ENCODE measurements at places on chromosomes 5 and 9. TPM values are rescaled to one million over a fixed set of nuclear protein-coding genes. Genes with fewer than 3 reads are reported as not detected.

DNA sequence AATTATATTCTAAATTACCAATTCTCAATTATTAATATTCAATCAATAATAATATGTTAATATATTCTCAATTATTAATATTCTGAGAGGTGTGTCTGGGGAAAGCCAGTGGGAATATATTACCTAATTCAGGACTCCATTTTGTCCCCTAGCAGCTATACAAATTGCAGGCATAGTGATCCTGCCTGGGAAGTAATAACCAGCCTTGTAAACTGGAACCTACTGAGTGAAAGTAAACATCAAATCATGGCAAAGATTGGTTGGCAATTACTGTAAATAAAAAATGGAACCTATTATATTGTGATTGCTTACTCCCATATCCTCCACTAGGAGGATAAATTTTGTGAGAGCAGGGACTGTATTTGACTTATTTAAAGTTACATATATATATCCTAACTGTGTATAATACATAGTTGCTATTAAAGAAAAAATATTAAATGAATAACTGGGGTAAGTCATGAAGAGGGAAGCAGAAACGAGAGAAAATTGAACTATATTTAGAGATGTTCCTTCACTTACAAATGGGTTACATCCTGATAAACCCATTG lies 150.5 kb upstream of the ELL2 start:
- no peak for DNase-seq

Gene SETX
- 20.1 TPM for total RNA-seq

Gene PGM5
- total RNA-seq: 0.67 TPM

- no peak for DNase-seq
Measured at GRCh38 chr9:71678999-71679398, 89.3 kb downstream of the CEMIP2 start.

- peak; percentile 91 for DNase-seq
Measured at GRCh38 chr5:82312373-82312856, 34.3 kb upstream of the RPS23 start.

Gene DPM2
- total RNA-seq: 45.7 TPM

- DNase-seq: no peak
Measured at GRCh38 chr5:168227973-168228615, 63.4 kb upstream of the WWC1 start.

- peak; percentile 53 for DNase-seq
Measured at GRCh38 chr5:127092690-127093089, 19.4 kb upstream of the C5orf63 start.

DNA sequence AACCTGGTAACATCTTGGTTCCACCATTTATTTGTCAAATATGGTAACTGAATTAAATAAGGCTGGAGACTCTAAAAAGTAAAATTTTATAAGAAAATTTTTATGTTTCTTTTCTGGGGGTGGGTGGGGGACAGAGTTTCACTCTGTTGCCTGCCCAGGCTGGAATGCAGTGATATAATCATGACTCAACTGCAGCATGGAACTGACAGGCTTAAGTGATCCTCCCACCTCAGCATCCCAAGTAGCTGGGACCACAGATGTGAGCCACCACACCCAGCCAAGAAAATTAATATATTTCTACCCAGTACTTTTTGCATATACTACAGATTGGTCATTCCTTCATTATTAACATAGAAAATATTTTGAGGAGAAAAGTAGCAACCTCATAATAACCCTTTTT lies 216.9 kb downstream of the DEPDC1B start:
- no peak for DNase-seq

GRCh38 chr5:140324041-140324600 lies 21.2 kb upstream of the PFDN1 start:
- peak; percentile 84 for DNase-seq

- DNase-seq: no peak
Measured at GRCh38 chr9:120689860-120690259, 24.4 kb downstream of the MEGF9 start.

GRCh38 chr9:76873056-76873792 lies 32.7 kb downstream of the PRUNE2 start:
- peak; percentile 86 for DNase-seq

DNA sequence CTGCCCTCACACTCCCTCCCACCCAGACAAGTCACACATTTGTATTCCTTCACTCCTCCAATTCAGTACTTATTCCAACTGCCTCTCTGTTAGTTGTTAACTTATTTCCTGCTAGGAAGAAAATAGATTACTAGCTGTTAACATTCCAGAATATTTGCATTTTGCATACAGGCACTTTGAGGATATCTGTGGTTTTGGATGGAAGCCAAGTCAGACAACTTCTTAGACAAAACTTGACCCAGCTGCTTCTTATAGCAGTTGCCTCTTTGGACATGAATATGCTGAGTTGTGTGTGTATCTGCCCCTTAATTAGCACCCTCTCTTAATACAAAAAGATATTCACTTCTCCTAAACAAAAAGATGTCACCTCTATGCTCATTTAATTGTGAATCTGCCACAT lies 1280.6 kb upstream of the ACO1 start:
- no peak for DNase-seq

DNA sequence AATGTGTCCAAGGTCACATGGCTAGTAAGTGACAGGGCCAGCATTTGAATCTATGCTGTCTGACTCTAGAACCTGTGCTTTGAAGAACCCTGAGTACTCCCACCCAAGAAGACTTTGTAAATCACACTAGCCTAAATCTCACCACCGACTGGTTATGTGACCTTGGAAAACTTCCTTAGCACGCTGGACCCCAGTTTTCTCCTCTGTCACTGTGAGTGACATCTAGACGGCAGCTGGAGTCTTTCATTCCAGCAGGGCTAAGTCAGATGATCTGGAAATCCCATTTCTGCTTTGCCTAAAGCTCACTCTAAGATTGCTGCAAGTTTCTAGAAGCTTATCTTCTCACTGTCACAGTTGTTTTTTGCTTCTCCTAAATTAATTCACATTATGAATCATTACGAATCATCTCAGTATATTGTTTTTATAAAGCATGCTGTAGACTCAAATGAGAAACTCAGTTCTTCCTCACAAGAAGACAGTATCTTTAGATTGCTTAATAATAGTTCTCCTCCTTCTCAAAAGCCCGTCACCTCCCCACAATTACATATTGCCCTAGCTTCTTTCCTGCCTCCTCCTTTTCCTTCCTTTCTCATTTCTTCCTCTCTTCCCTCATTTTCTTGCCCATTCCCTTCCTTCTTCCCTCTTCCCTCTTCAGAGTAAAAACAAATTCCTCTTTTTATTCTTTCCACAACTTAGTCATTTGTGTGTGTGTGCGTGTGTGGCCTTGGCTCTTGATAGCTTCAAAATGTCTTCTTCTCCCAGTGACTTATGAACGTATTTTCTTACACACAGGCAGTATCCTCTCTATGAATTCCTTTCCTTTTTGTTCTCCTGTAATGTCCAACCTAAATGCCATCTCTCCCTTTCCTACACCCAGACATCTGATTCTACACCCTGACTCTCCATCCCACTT lies 16.8 kb downstream of the ALDOB start:
- DNase-seq: no peak

DNA sequence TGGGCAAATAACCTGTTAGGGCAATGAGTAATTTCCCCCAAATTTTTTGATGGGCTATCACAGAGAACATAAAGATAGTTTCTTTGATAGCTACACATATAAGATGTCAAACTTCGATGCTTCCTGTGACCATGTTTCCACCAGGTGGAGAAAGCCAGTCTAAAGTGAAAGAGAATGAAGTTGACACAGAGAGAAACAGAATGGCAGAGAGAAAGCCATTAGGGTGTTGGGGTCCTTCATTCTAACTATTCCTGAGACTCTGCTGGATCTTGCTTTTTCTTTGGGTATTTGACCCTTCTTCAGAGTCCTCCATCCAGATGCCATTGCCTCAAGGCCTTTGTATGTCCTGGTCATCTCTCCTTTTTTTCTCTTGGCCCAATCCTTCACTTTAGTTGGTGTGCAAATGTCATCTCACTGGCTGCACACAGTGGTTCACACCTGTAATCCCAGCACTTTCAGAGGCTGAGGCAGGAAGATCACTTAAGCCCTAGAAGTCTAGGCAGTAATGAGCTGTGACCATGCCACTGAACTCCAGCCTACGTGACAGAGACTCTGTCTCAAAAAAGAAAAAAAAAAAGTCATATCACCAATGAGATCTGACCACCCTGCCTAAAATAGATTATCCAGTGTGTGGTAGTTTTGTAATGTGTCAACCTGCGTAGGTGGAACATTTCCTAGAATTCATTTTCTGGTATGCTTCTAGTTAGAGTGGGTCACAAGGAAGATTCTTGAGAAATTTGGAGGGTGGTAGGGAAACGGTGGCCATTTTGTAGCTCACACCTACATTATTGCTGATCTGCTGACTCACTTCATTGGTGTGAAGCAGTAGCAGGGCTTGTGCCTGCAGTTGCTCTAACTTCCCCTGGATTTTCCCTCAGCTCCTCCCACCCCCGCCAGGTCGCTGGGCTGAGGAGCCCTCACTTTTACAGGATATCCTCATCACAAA lies 20.8 kb upstream of the KIF2A start:
- DNase-seq: no peak

DNA sequence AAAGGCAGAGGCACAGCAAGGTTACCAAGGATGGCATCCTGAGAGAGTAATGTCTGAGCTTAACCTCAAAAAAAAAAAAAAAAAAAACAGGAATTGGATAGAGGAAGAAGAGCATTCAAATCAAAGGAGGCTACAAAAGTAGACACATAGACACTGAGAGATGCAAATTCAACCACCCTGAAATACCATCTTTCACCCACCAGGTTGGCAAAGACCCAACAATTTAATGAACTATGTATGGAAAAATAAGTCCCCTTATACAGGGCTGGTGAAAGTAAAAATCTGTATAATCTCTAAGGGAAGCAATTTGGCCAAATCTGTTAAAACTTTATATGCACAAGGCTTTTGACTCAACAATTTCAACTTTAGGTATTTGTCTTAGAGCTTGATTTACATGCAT lies 4.9 kb downstream of the NADK2 start:
- no peak for DNase-seq

- DNase-seq: no peak
Measured at GRCh38 chr5:78473751-78474150, 113.3 kb downstream of the SCAMP1 start.

GRCh38 chr9:120117081-120117480 lies 462.9 kb downstream of the CDK5RAP2 start:
- DNase-seq: no peak

Gene CCNO
- total RNA-seq: 9.1 TPM

Gene MTRR
- total RNA-seq: 40.6 TPM

DNA sequence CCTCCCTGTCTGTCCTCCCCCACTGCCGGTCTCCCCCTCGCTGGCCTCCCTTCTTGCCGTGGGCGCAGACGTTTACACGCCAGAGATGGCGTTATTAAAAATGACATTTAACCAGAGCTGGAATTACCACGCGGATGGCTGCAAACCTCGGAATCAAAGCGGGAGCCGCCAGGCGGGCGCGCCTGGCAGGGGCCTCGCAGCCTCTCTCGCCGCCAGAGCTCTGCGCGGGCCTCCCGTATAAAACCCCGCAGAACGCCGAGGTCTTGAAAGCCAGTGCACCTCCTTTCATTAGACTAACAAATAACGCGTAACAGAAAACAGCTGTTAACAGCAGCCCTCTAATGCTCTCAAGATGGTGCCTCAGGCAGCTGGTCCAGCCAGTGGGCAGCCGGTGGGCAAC lies 10.2 kb downstream of the PRRX2 start:
- DNase-seq: no peak

DNA sequence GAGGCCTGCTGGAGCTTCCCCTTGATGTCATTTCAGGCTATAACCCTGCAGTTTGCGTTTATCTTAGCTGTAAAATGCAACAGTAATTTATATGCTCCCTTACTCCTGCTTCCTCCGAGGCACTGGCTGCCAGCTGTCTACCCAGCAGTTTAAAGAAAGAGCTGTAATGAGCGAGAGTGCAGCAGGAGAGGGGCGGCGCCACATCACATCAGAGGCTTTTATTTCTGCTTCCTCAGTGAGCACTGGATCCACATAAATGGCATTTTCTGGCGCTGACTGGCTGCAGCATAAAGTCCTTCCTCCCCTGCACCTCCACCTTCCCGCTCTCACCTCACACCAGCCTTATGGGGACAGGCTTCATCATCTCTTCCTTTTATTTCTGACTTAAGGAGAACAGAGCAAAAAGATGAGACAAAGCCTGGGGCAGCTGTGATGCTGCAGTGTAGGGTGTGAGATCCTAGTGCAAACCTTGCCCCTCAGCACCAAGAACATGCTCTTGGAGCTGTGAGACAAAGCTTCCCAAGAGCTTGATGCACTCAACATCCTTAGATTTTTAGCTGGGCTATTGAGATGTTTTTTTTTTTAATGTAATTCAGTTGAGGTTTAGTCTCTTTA lies 829.6 kb upstream of the ZNF608 start:
- DNase-seq: peak; percentile 69

DNA sequence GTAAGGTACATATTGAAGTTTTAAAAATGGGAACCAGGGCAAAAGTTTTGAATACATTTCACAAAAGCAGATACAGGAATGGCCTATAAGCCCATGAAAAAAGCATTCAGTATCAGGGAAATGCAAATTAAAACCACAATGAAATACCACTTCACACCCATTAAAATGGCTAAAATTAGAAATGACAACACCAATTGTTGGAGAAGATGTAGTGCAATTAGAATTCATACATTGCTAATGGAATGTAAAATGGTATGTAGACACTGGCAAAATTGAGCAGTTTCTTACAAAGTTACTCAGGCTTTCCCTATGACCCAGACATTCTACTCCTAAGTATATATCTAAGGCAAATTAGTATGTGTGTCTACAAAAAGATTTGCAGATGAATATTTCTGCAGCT lies 34.2 kb downstream of the CDC14B start:
- no peak for DNase-seq

Gene CCDC187
- total RNA-seq: 0.15 TPM

Gene GPR21
- 1.5 TPM for total RNA-seq

Gene TAF11L5
- total RNA-seq: not detected

GRCh38 chr9:23412046-23412445 lies 414.0 kb downstream of the ELAVL2 start:
- DNase-seq: no peak

Gene FOXI1
- 0.66 TPM for total RNA-seq

DNA sequence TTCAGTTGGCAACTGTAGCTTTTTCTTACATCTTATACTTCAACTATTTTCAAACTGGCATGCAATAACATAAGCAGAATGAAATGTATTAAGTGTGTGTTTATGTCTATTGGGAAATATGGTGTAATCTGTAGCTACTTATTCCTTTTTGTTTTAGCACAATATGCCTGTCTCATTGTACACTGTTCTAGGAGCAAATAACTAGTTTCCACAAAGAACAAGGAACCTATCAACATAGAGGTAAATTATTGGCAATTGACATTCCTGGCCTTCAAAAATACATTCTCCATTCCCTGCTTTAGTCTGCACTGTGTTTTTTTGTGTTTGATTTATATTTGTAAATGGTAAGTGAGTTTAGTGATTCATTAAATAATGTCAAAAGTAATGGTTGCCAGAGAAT lies 75.7 kb downstream of the FBXL7 start:
- no peak for DNase-seq

DNA sequence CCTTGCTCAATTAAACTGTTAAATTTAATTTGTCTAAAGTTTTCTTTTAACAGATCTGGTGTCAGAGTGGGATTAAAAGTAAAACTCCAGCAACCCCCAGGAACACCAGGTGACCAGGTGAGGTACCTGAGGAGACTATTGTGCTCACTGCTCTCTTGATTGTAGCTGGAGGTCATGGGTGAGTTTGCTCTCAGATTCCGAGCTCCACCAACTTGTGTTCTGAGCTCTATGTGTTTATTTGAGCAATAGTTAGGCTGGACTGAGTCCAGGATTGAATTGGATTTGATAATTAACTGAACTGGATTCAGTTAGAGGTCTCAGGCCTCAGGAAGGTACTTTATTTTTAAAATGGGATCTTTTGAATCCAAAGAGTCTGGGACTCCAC lies 17.9 kb upstream of the SCGB3A2 start:
- DNase-seq: peak; percentile 54

Gene ADAMTSL1
- total RNA-seq: 0.19 TPM

Gene EIF4E1B
- total RNA-seq: 2.2 TPM

- no peak for DNase-seq
Measured at GRCh38 chr5:133970325-133970909, 2.0 kb upstream of the C5orf15 start.

Gene TXN
- 292 TPM for total RNA-seq
